Stimulated activated CD4-positive, alpha-beta T cell treated with anti-CD3 and anti-CD28 coated beads, Interleukin-15, amount 100 ng/mL, for 48 hours (primary cell): ENCODE measurements at places on chromosomes 11 and 22.

DNA sequence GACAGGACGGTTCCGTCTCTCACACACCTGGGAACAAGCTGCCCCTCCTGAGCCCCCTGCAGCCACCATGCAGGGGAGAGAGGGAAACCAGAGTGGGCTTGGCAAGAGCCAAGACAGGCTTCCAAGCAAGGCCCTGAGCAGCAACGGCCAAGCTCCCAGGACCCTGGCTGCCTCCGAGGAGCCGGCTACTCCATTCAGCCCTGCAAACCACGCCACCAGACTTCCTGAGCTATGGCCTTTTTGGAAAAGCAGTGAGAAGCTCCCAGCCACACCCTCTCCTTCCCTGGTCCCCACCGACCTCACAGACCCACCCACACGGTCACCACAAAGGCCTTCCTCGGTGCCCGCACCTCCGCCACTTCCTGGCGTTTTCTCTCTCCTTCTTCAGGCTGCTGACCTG, 479.0 kb downstream of the BRD1 start:
- no peak for DNase-seq

GRCh38 chr11:19651653-19652052, 61.0 kb upstream of the NAV2 start:
- DNase-seq: no peak

- DNase-seq: no peak
Measured at GRCh38 chr11:14542324-14542723, 22.1 kb upstream of the PSMA1 start.

- no peak for DNase-seq
Measured at GRCh38 chr22:38467438-38467903, 425 bp upstream of the KDELR3 start.

- DNase-seq: no peak
Measured at GRCh38 chr11:68780829-68781228, 29.5 kb upstream of the TESMIN start.

- no peak for DNase-seq
Measured at GRCh38 chr11:77063861-77064260, 2.9 kb upstream of the CAPN5 start.

GRCh38 chr11:1199751-1200610, 22.9 kb upstream of the MUC5B start:
- no peak for DNase-seq

DNA sequence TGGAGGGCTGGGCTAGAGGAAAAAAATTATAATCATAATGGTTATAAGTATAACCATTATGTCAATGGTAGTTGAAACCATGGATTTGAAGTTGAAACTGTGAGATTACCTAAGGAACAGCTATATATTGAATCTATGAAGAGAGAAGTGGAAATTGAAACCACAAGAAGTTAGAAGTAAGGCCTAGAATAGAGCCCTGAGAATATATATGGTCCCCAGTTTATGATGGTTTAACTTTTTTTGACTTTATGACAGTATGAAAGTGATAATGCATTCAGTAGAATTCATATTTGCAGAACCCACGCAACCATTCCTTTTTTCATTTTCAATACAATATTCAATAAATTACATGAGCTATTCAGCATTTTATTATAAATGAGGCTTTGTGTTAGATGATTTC, 15.0 kb downstream of the AASDHPPT start:
- DNase-seq: no peak

- DNase-seq: no peak
Measured at GRCh38 chr11:76955459-76956114, 78.6 kb upstream of the B3GNT6 start.

- no peak for DNase-seq
Measured at GRCh38 chr22:27252282-27253049, 549.1 kb downstream of the MN1 start.

DNA sequence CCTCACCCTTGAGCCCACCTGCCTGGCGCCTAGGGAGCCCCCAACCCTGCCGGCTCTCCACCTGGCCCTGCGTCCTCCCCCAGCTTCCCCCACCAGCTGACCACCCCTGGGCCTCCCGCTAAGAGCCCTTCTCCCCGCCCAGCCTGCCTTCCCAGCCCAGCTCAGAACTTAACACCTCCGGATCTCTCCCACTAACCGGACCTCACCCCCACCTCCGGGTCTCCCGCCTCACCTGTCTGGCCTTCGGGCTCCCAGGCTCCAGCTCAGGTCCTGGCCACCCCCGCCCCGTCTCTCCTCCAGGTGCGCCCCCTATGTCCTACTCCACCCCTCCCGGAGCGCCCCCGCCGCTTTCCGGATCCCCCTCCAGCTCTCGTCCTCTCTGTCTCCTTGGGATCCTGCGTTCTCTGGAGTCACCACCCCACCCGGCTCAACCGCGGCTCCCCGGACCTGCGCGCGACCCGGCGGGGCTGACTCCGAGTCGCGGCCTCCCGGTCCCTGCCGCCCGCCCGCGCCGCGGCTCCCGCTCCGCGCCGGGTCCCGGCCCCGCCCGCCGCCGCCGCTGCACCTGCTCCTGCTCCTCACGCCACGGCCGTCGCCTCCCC, at the start of gene KCNJ11:
Gene KCNJ11 (minus strand): TSS at position 51 of the 602 bp plus-strand sequence. CDS start 568 bp downstream, outside the sequence.
- no peak for DNase-seq
